ENCODE measurements at places on chromosomes 5 and 9.

DNA sequence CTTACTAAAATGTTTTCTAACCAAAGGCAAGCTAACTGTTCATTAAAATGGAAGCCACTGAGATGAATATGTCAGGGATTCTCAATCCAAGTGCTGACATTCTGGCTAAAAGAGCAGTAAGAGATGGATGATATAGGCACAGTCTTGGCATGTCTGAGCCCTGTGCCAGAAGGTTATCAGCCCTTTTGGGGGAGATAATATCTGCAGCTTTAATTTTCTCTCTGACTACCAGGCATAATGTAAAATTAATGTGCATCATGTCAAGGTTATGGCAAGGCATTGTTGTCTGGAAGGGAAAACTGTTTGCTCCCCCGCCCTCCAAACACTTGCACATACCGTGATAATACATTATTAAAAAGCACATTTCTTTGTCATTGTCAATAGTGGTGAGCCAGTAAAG lies 609.8 kb downstream of the ZNF608 start:
- DNase-seq, result no peak

- no peak for DNase-seq
These were observed 24.7 kb downstream of the ZDHHC11B start for GRCh38 chr5:759781-760362.

- no peak for DNase-seq
These were observed 3.1 kb downstream of the CRB2 start for GRCh38 chr9:123359106-123359505.

DNA sequence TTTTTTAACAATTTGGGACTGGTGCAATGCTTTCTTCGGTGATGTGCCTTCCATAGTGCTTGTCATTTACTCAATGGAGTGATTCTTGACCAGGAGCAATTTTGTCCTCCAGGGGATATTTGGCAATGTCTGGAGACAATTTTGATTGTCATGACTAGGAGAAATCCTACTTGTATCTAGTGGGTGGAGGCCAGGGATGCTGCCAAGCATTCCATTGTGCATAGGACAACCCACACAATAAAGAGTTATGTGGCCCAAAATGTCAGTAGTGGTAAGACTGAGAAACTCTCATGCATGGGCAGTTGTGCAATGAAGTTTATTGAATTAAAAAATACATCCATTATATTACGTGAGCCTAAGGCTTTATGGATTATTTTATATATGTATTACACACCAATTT lies 70.5 kb downstream of the FOCAD start:
- no peak for DNase-seq

- no peak for DNase-seq
These were observed 788.4 kb downstream of the TLE4 start for GRCh38 chr9:80359941-80360881.

DNA sequence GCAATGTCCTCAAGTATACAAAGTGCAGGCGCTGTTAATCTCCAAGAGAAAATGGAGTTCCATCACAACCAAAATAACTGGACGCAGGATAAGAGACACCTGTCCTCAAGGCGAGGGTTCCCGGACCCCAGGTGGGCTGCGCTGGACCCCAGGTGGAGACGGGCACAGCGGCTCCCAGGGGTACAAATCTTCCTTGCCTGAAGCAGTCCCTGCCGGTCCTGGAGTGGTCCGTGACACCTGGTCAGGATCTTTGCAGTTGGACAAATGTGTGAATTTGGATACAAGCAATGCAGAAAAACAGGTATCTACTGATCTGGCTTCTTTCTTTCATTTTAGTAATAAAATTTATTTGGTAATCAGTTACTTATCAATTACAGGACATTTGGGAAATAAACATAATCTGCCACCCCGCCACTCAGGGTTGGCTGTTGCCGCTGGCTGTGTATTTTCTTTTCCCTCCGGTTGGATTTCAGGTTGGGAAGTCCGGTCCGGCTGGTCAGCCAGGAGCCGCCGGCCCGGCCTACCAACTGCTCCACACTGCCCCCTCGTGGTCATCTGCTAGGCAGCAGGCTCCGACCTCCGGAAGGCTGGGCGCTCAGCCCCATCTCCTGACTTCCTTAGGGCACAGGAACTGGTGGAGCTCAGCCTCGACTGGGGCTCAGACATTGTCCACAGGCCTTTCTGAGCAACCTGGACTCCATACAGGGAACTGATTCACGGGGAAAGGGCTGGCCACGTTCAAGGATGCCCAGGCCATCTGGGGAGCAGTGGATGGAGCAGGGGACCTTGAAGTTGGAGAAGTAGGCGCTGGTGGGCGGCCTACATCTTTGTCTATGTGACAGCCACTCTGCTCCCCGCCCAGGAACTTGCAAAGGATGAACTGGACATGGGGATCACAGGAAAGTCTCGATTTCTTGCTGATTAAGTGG lies 43.4 kb downstream of the NXNL2 start:
- DNase-seq, result peak; percentile 26

GRCh38 chr5:64978546-64978945 lies 209.8 kb downstream of the CWC27 start:
- no peak for DNase-seq

GRCh38 chr9:69719983-69720382 lies 39.8 kb downstream of the PTAR1 start:
- no peak for DNase-seq

DNA sequence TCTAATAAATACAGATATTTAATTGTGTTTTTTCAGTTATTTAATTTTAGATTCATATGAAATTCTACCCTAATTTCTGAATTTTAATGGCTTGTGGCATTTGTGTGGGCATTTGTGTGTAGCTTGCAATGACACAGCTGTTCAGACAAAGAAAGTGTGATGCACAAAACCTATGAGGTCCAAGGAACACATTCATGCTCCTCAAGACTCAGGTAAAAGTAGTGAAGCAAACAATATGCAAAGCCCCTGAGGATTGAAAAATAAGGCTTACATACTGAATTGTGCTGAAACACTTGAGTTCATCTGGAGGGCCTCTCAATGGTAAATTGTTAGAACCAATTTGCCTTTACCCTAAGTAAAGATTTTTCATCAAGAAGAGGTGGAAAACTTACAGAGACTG lies 28.1 kb downstream of the IL7R start:
- no peak for DNase-seq

DNA sequence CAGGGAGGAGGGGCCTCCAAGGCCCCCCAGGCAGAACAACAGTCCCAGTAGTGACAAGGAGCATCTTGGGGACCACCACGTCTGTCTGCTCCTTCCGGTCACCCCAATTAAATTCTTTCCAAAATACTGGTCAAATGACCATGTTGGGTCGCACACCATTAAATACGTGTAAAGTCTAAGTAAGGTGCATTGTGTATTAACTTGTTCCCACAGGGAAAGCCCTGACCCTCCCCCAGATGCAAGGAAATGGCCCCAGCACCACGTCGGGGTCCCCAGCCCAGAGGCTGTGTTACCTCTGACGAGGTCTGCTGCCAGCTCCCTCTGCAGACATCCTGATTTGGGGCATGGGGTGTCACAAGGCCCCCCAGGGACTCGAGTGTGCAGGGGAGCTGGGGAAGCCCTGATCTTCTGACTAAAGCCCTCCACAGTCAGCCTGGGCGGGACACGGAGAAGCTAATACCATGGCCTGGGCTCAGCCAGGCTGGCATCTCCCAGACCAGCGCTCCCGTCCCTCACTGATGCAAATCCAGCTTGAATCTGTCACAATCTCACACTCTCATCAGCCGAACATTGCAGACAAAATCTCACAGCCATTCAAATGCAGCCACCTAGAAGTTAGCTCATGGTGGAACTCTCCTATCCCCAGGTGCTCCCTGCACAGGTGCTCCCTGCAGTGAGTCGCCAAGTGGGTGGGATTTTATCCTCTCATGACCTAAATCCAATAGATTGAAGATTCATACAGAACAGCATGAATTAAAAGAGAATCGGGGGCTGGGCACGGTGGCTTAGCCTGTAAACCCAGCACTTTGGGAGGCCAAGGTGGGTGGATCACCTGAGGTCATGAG lies 13.6 kb downstream of the TERT start:
- no peak for DNase-seq
